Progenitor cell of endocrine pancreas (in vitro differentiated cells): ENCODE measurements at places on chromosomes 13 and 19. TPM values are rescaled to one million over a fixed set of nuclear protein-coding genes. Genes with fewer than 3 reads are reported as not detected.

- H3K4me3 ChIP-seq = no peak overlapping the region
- peak overlapping the region; percentile 37 for H3K27ac ChIP-seq
- peaks cover 3% of the 10 kb centered on the region for H3K4me1 ChIP-seq
- DNase-seq = no peak
- H3K36me3 ChIP-seq = no peaks in the 10 kb centered on the region
- no peaks in the 10 kb centered on the region for H3K27me3 ChIP-seq
Observed at GRCh38 chr13:114020750-114021463, 47.0 kb upstream of the C13orf46 start.

- H3K4me3 ChIP-seq = no peak overlapping the region
- H3K36me3 ChIP-seq = no peaks in the 10 kb centered on the region
- H3K27me3 ChIP-seq = peaks cover 35% of the 10 kb centered on the region
- H3K4me1 ChIP-seq = peaks cover 15% of the 10 kb centered on the region
Observed at GRCh38 chr13:27004326-27004725, 167.3 kb downstream of the USP12 start.

GRCh38 chr19:815079-815774 lies 6.5 kb downstream of the PLPPR3 start:
- no peak overlapping the region for H3K4me3 ChIP-seq
- no peaks in the 10 kb centered on the region for H3K4me1 ChIP-seq
- H3K27me3 ChIP-seq = no peaks in the 10 kb centered on the region

DNA sequence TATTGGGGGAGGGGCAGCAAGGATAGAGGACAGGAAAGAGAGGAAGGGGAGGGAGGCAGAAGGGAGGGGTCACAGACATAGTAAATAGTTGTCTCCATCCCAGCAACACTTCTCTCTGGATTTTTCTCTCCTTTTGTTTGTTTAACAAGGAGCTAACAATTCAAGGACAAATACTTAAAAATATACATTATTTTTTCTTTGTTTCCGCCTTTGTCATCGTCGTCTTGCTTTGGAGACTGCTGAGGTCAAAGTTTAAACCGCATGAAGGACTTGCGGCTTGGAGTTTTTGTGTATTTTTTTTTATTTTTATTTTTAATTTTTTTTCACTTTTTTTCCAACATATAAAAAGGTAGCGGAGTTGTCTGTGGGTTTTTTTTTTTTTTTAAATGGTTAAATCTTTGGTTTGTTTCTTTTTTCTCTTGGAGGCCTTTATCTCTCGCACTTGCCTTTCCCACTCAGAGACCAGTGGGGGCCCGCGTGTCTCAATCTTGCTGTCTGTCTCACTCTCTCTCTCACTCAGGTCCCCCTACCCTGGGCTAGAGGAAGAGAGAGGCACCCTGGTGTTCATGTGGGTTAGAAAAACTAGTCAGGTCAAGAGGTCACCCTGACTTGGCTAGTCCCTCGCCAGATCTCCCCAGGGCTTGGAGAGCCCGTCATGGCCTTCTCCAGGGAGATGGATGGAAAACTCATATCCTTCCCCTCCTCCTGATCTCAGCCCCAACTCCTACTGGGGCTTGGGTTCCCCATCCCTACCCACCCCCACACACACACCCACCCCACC lies 11.0 kb downstream of the ZNF574 start:
- peaks cover 2% of the 10 kb centered on the region for H3K4me1 ChIP-seq
- H3K27me3 ChIP-seq = peaks cover 10% of the 10 kb centered on the region
- H3K27ac ChIP-seq = no peak overlapping the region
- peaks cover 6% of the 10 kb centered on the region for H3K36me3 ChIP-seq

DNA sequence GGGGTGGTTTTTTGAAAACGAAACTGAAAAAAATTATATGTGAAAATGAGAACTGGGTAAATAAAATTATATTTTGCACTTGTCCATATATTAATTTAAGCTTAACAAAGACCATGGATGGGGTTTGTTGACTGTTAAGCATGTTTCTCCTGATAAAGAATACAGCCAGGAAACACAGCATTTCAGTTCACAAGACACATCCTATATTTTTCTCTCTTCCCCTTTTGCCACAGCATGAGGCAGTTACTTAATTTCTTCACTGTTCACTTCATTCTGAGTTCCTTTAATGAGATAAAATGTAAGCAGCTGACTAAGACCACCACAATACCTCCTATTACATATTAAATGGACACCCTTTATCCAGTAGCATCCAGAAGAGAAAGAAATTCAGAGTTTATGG lies 64.0 kb downstream of the RXFP2 start:
- peaks cover 11% of the 10 kb centered on the region for H3K27me3 ChIP-seq
- no peak for DNase-seq
- no peaks in the 10 kb centered on the region for H3K36me3 ChIP-seq

DNA sequence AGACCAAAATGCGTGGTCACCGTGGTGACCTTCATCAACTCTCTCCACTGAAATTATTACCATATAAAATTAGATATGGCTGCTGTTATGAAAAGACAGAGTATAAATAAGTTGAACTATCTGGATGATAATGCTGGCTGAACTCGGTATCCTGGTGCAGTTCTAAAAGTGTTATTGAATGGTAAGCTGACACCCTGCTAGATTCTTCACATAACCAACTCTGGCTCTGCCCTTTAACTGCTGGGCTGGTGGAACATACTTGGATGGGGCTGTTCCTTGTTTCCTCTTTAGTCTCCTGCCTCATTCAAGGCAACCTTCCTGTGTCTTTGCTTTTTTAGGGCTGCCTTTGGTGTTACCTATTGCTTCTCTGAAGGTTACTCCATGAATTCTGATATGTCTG lies 106.9 kb downstream of the FGF9 start:
- no peak overlapping the region for H3K4me3 ChIP-seq
- H3K4me1 ChIP-seq = no peaks in the 10 kb centered on the region
- no peaks in the 10 kb centered on the region for H3K36me3 ChIP-seq
- H3K27me3 ChIP-seq = no peaks in the 10 kb centered on the region
- no peak for DNase-seq
- no peak overlapping the region for H3K27ac ChIP-seq

DNA sequence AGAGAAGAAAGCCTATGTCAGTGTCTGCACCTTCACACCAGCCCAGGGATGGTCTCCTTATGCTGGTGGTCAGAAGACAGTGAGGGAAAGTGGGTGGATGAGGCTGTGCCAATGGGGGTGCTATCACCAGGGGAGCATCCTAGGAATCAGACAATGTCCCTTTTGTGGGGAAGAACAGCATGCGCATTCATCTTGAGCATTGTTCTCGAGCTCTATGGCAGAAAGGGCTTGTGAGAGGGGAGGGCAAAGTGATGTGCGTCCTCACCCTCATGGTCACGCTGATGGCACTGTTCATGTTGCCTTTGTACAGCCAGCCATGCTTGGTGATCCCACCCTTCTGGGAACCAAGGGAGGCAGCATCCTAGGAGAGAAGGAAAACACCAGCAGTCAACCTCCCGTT lies 56.1 kb downstream of the DOCK9 start:
- DNase-seq = no peak
- H3K36me3 ChIP-seq = peaks cover 5% of the 10 kb centered on the region
- peaks cover 19% of the 10 kb centered on the region for H3K4me1 ChIP-seq
- H3K4me3 ChIP-seq = no peak overlapping the region
- no peak overlapping the region for H3K27ac ChIP-seq
- no peaks in the 10 kb centered on the region for H3K27me3 ChIP-seq

GRCh38 chr19:45764475-45764874 lies 4.6 kb downstream of the SIX5 start:
- H3K36me3 ChIP-seq = no peaks in the 10 kb centered on the region
- peaks cover 6% of the 10 kb centered on the region for H3K27me3 ChIP-seq
- DNase-seq = no peak
- peak overlapping the region; percentile 59 for H3K4me3 ChIP-seq
- peak overlapping the region; percentile 87 for H3K27ac ChIP-seq

GRCh38 chr13:39599842-39600241 lies 3.2 kb downstream of the LHFPL6 start:
- peaks cover 48% of the 10 kb centered on the region for H3K27me3 ChIP-seq
- H3K4me1 ChIP-seq = peaks cover 9% of the 10 kb centered on the region
- no peak overlapping the region for H3K27ac ChIP-seq
- H3K4me3 ChIP-seq = no peak overlapping the region
- no peak for DNase-seq

DNA sequence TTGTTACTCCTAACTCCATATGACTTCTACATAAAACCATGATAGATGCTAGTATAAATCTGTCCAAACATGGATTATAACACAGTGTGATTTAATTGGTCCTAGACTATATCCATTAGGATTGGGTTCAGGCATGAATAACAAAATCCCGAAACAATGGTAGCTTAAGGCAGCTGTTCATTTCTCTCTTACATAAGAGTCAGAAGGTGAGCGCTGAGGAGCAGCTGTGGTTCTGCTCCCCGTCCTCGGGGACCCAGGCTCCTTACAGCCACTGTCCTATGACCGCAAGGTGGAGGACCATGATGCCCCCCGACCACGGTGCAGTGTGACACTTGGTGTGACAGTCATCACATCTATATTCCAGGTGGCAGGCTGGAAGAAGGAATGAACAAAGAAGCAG lies 145.8 kb downstream of the SLC7A1 start:
- peaks cover 3% of the 10 kb centered on the region for H3K27me3 ChIP-seq
- H3K27ac ChIP-seq = no peak overlapping the region
- H3K4me1 ChIP-seq = no peaks in the 10 kb centered on the region
- no peak for DNase-seq
- H3K4me3 ChIP-seq = no peak overlapping the region

- DNase-seq = peak; percentile 0
- no peak overlapping the region for H3K4me3 ChIP-seq
- H3K4me1 ChIP-seq = no peaks in the 10 kb centered on the region
- no peaks in the 10 kb centered on the region for H3K36me3 ChIP-seq
Observed at GRCh38 chr19:31261019-31261602, 88.1 kb downstream of the TSHZ3 start.

GRCh38 chr13:100674572-100674871 lies at the start of gene TMTC4:
TSS of gene TMTC4 (minus strand) at chr13:100674795. CDS start at chr13:100670362, 4,433 bp downstream.
- peaks cover 12% of the 10 kb centered on the region for H3K27me3 ChIP-seq
- DNase-seq = no peak
- H3K4me1 ChIP-seq = peaks cover 23% of the 10 kb centered on the region
- H3K36me3 ChIP-seq = peaks cover 2% of the 10 kb centered on the region

DNA sequence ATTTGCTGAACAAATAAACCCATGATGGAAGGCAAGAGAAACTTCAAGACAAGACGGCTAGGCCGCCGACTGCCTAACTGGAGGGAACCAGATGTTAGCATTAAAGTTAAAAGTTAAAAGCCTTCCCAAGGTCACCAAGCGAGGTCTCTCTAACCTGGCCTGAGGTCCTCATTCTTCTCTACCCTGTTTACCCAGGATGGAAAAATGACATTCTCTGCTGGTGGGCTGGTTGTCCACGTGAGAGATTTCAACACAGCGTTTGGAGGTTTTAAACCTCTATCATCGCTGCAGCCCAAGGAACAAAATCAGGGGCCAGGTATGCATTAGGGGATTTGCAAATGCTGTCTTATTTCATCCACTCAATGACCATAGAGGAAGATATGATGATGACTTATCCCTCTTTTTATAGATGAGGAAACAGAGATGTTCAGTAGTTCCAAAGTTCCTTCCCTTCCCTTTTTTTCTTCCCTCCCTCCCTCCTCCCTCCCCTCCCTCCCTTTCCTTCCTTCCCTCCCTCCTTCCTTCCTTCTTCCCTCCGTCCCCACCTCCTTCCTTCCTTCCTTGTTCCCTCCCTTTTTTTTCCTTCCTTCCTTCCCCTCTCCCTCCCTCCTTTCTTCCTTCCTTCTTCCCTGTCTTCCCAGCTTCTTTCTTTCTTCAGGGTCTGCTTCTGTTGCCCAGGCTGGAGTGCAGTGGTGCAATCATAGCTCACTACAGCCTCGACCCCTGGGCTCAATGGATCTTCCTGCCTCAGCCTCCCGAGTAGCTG lies 79.7 kb downstream of the INSR start:
- H3K36me3 ChIP-seq = peaks cover 3% of the 10 kb centered on the region
- DNase-seq = no peak
- no peaks in the 10 kb centered on the region for H3K27me3 ChIP-seq

GRCh38 chr19:1446713-1447481 lies 3.0 kb upstream of the APC2 start:
- DNase-seq = no peak
- H3K4me1 ChIP-seq = no peaks in the 10 kb centered on the region
- H3K4me3 ChIP-seq = peak overlapping the region; percentile 54
- peaks cover 8% of the 10 kb centered on the region for H3K36me3 ChIP-seq

DNA sequence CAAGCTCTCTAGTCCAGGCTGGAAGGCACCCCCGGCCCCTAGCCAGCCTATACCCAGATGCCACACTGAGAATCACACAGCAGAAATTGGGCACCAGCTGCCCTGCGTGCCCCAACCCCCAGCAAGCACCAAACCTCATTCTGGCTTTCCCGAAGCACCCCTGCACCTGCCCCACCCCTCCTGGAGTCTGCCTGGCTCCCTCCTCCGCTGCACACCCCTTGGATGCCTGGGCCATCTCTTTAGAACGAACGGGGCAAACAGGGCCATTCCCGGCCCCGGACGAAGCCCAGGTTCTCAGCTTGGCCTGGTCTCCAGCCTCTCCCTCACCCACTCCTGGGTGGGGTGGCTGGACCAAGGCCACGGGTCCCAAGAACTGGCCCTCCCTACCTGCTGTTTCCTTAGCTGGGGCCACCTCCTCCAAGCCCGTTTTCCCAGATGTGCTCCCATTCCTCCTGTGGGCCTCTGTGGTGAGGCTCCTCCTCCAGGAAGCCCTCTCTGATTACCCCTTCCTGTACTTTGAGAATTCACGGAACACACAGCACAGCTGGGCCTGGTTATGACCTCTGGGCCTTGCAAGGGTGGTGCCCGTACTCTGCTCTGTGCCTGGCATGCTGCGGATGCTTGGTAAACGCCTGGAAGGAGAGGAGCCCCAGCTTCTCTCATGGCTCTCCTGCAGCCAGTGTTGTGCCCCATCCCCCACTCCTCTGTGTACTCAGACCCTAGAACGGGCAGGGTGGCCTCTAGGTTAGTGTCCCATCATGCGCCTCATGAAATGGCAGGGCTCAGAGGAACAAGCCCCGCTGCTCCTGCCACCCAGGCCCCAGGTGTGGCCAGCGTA lies 21.4 kb downstream of the CEBPG start:
- H3K27ac ChIP-seq = peak overlapping the region; percentile 33
- no peaks in the 10 kb centered on the region for H3K27me3 ChIP-seq
- peaks cover 7% of the 10 kb centered on the region for H3K4me1 ChIP-seq
- no peak for DNase-seq

GRCh38 chr13:113299951-113300350 lies 2.9 kb downstream of the LAMP1 start:
- no peaks in the 10 kb centered on the region for H3K27me3 ChIP-seq
- no peak overlapping the region for H3K27ac ChIP-seq
- peaks cover 2% of the 10 kb centered on the region for H3K36me3 ChIP-seq
- no peak for DNase-seq
- H3K4me1 ChIP-seq = peaks cover 17% of the 10 kb centered on the region
- no peak overlapping the region for H3K4me3 ChIP-seq

GRCh38 chr19:40400559-40400958 lies 10.6 kb upstream of the HIPK4 start:
- H3K4me3 ChIP-seq = no peak overlapping the region
- H3K27me3 ChIP-seq = peaks cover 43% of the 10 kb centered on the region
- no peaks in the 10 kb centered on the region for H3K36me3 ChIP-seq
- H3K27ac ChIP-seq = no peak overlapping the region
- peaks cover 3% of the 10 kb centered on the region for H3K4me1 ChIP-seq

- no peaks in the 10 kb centered on the region for H3K36me3 ChIP-seq
- DNase-seq = no peak
- no peak overlapping the region for H3K27ac ChIP-seq
- H3K4me3 ChIP-seq = no peak overlapping the region
Observed at GRCh38 chr13:18948012-18948663, 233.5 kb downstream of the TUBA3C start.

Gene PNMA8C
- total RNA-seq = 0.19 and 0.36 TPM in 2 replicates

Gene S1PR4
- not detected in 2 replicates for total RNA-seq

Gene CGB1
- total RNA-seq = not detected in 2 replicates
